ENCODE measurements at places on chromosomes 7 and 10.

DNA sequence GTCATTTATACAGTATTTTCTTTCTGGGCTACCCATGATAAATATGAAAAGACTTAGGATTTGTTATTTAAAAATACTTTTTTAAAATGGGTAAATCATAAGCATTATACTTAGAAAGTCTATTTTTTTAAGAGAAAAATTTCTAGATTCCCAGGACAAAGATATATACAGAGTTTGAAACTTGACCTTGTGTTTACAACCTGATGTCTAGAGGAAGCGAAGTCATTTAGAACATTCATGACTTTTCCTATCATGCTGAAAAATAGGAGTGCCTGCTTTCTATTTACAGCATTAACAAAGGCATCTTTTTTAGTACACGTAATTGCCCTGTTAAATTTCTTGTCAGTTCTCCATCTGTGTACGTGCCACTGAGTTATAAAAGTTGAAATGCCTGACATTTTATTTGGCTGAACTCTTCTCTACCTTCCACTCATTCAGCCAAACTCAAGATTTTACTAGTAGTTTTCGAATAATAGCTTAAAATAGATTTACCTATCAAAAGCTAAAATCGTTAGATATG is 23.0 kb downstream of the GNAT3 start:
- DNase-seq: no peak

DNA sequence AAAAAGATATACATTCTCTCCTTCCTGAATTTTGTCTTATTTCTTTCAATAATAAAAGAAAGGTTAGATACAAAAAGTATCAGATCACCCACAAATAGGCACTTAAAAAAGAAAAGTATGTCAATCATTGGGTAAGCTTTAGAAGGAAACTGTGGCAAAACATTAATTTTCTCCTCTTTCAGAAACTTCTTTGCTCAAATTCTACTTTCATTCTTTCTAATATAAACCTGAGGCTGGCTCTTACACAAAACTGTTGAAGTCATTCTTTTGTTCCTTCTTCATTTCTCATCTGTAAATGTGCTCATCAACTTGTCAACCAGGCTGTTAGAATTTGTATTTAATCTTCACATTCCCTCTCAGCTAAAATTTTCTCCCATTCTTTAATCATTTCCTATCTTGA is 124.6 kb downstream of the LRRN3 start:
- DNase-seq: no peak

DNA sequence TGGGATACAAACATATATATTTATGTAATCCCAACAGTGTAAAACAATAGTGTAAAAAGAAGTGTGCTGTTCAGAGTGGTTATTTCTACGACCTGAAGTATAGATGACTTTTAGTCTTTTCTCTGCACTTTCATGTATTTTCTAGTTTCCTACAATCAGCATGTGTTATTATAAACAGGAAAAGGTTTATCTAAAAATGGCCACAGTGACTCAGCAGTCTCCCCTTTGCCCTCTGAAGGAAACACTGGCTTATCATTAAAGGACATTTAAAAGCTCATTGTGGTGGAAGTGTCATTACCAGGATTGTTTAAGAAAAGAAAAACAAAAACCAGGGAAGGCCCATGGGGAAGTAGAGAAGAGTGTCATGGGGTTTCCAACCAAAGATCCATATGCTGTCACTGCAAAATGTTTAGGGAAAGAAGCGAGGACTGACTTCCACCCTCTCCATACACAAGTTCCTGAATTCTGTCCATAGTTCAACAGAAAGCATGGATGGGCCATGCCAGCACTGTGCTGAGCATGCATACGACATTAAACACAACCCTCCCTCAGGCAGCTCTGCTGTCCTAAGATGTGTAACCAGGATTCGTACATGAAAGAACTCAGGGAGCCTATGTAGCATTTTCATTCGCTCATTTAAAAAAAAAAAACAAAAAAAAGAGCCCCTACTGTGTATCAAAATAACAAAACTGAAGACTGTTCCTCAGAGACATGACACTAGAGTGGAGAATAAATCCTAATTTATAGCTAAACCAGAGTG is 10.2 kb downstream of the CYREN start:
- no peak for DNase-seq

- DNase-seq: no peak
These were observed 15.4 kb downstream of the NRAP start for GRCh38 chr10:113648478-113648877.

DNA sequence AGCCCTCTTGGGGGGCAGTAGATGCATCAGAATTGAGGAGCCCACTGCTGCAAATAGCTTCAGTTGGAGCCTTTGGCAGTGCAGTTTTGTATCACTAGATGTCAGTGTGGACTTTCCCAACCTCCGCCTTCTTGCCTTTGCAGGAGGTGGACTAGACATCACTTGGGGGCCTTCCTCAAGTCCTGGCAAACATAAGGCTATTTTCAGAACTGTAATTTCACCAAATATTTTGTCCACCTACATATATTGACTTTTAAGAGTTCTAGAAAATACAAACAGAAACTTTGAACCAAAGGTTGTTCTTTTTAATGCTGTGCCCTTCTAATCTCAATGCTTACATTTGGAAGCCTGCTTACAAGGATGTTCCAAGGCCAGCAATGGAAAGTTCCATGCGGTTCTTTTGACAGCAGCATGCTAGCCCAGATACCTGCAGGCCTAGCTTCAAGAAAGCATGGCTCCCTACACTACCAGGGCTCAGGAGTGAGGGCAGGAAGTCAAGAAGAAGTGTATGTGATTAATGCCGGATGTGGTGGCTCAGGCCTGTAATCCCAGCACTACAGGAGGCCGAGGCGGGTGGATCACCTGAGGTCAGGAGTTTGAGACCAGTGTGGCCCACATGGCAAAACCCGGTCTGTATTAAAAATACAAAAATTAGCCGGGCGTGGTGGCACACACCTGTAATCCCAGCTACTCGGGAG is 8.0 kb upstream of the ZNRF2 start:
- no peak for DNase-seq

DNA sequence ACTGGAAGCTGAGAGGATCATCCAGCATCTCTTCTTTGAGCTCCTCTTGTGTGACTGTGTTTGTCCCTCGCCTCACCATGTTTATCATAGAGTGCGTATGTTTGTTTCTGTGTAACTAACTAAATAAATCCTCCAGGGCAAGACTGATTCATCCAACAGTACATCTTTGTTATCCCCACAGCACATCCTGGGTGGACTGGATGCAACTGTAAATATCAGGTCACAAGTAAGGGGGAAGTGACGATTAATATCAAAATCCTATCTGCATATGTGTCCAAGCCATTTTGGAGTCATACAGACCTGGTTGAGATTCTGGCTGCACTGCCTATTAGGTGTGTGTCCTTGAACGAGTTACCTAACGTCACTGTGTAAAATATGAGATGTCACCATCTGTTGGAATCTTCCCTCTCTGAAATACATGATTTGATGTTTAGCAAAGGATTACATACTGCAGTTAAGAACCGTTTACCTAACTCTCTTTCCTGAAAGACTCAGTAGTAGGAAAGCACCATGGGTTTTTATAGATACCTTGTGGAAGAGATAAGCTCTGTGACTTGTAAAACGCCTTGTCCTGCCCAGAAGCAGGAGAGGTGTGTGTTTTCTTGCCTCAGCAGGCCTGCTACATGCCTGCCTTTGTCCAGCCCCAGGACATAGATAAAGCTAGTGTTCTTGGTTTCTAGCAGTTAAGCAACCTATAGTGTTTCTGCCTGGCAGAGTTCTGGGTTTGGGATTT is 25.8 kb downstream of the WBP1L start:
- DNase-seq: no peak

- DNase-seq: no peak
These were observed 396.4 kb downstream of the INHBA start for GRCh38 chr7:41306486-41306885.

DNA sequence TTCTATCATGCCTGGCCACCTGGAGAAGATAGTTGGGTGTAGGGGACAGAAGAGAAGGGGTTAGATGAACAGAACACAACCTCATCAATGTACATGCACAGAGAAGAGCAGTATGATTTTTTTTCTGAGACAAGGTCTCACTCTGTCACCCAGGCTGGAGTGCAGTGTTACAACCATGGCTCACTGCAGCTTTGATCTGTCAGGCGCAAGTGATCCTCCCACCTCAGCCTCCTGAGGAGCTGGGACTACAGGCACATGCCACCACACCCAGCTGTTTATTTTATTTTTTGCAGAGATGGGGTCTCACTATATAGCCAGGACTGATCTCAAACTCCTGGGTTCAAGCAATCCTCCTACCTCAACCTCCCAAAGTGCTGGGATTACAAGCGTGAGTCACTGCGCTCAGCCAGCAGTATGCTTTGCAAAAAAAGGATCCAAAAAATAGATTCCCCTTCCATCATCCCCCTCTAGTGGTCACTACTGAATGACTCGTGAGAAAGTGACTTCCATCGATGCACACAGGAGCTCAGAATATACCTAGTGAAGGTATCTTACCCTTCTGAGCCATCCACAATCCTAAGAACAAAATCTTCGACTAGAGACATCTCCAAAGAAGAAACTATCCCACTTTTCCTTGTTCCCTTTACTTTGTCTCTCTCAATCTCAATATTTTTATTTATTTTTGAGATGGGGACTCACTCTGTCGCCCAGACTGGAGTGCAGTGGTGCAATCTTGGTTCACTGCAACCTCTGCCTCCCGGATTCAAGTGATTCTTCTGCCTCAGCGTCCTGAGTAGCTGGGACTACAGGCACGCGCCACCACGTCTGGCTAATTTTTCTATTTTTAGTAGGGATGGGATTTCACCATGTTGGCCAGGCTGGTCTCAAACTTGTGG is 21.0 kb downstream of the ZCWPW1 start:
- DNase-seq: no peak

DNA sequence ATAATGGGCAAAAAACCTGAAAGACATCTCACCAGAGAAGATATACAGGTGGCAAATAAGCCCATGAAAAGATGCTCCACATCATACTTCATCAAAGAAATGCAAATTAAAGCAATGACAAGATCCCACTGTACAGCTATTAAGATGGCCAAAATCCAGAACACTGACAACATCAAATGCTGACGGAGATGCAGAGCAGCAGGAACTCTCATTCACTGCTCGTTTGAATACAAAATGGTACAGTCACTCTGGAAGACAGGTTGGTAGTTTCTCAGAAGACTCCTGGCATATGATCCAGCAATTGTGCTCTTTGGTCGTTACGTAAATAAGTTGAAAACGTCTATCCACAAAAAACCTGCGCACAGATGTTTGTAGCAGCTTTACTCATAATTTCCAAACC is 35.5 kb downstream of the KIN start:
- no peak for DNase-seq

GRCh38 chr7:2931034-2931415 is 86.9 kb upstream of the GNA12 start:
- DNase-seq: no peak

GRCh38 chr7:139811066-139811465 is 18.0 kb upstream of the TBXAS1 start:
- no peak for DNase-seq

GRCh38 chr10:132257271-132257670 is 50.5 kb downstream of the STK32C start:
- DNase-seq: peak; percentile 20

All from stimulated activated CD4-positive, alpha-beta T cell treated with anti-CD3 and anti-CD28 coated beads, TNF-alpha, amount 100 ng/mL, for 48 hours (primary cell).